ENCODE measurements at places on chromosomes 11 and 22.

- no peak for DNase-seq
Observed at GRCh38 chr22:30214703-30215407, 31.7 kb downstream of the LIF start.

- DNase-seq = no peak
Observed at GRCh38 chr11:9219572-9219971, 45.6 kb downstream of the DENND5A start.

DNA sequence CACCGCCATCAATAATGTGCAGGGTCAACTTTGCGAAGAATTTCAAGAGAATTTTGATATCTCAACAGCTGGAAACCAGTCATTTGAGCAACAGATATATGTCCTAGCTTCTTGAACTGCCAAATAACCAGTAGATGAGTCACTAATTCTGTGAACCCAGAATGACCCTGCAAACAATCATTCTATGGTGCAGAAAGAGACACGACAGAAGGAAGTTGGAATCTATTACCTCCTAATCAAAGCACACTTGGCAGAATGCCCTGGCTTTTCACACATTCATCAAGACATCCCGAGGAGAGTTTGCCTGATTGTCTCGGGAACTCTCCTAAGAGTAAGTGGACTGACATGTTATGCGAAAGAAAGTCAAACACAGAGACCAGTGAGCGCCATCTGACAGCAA lies 621.1 kb downstream of the OPCML start:
- DNase-seq = no peak

DNA sequence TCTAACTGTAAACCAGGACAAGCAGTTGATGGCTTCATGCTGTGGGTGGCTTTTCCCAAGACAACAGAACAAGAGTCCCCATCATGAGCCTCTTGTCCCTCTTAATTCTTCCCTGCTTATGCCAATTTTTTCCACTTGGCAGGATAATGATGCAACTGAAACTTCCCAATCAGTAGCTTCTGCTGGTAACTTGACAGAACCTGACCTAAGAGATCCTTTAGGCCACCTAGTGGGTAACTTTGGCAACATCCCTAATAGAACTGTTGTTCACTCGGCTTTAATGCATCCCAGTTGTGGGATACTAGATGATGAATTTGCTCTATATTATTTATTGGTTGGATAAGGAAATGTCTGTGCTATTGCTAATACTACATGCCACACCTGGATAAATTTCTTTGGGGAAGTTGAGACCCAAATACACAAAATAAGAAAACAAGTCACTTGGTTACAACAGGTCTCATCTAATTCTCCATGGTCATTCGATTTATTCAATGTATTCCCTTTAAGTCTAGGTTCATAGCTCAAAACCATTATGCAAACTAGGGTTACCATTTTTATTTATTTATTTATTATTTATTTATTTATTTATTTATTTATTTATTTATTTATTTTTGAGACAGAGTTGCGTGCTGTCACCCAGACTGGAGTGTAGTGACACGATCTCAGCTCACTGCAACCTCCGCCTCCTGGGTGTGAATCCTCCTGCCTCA lies 41.4 kb upstream of the NFAM1 start:
- DNase-seq = no peak

- no peak for DNase-seq
Observed at GRCh38 chr11:123577081-123577598, 77.3 kb downstream of the SCN3B start.

- no peak for DNase-seq
Observed at GRCh38 chr22:35645646-35646045, 2.6 kb upstream of the APOL6 start.

- no peak for DNase-seq
Observed at GRCh38 chr22:48045369-48045768, 1282.9 kb downstream of the TBC1D22A start.

GRCh38 chr11:117820071-117820470 lies 4.5 kb downstream of the FXYD2 start:
- DNase-seq = no peak

GRCh38 chr22:41947424-41948080 lies 600 bp upstream of the CENPM start:
- DNase-seq = no peak

DNA sequence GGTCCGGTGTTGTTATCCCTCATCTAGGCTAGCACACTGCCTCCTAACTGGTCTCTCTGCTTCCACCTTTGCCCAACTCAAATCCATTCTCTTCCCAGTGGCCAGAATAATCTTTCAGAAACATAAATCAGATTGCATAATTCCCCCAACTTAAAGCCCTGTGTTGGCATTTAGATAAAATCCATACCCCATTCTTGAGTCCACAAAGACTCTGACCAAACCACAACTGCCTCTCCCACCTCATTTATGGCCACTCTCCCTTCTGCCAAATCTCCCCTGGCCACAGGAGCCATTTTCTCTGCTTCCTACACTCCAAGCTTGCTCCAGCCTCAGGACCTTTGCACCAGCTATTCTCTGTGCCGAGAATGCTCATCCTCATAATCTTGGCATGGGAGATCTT lies 36.8 kb downstream of the IL18 start:
- DNase-seq = no peak

DNA sequence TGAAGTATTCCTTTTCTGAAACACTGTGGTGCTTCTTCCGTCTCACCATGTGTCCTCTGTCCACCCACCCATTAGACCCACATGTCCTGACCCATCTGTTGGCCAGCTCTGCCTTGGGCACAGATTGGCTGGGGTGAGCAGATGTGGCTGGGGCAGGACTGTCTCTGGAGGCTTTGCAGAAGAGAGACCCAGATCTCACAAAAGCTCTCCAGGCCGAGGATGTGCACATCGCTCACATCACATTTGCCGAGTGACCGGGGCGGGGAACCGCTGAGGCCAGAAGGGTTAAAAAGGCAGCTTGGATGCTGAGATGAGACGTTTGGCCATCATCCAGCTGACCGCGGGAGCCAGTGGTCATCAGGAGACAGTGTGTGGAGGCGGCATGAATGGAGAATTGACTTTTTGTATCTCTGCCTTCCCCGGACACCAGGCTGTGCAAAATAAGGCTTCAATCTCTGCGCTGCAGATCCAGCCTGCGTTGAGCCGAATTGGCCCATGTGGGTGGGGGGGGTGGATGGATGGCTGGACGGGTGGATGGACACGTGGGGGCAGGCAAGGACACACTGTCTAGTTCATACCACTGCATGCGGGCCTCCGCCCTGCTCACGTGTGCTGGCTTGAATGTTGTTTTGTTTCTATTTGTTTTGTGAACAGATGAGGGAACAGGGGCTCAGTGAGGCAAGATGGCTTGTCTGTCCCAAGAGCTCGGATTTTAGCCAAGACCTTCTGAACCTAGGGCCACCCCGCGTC lies 6.1 kb downstream of the IFITM10 start:
- no peak for DNase-seq

GRCh38 chr22:43772831-43773230 lies 39.3 kb downstream of the EFCAB6 start:
- no peak for DNase-seq

GRCh38 chr11:86588566-86589090 lies 83.8 kb downstream of the ME3 start:
- peak; percentile 44 for DNase-seq

GRCh38 chr22:23240639-23241389 lies 60.5 kb downstream of the BCR start:
- no peak for DNase-seq

DNA sequence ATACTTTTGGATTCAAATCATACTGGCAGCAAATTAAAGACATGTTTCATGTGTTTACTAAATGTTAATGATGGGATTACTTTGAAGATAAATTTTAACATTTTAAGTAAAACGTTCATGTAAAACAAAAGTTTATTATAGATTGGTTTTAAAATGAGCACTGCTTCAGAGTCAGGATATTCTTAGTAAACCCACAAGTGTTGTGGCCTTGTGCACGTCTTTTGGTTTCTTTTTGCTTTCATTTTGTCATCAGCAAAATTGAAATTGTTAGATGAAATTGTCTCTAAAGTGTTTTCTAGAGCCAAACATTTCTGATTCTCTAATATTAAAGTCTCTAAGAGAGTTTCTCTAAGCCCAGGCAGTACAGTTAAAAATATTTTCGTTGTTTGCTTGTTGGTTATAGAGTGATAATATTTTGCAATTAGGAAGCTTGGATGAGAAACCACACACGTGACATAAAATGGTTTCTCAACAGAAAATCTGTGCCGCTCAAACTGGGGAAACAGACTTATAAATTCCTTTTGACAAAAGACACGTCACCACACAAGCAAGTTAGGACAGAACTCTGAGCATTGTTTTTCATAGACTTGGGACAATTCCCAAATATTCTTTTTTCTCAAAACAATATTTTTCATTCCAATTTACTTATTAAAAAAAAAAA lies 164.4 kb downstream of the TEAD1 start:
- no peak for DNase-seq

- DNase-seq = no peak
Observed at GRCh38 chr22:19639610-19640135, 74.6 kb upstream of the SEPTIN5 start.

DNA sequence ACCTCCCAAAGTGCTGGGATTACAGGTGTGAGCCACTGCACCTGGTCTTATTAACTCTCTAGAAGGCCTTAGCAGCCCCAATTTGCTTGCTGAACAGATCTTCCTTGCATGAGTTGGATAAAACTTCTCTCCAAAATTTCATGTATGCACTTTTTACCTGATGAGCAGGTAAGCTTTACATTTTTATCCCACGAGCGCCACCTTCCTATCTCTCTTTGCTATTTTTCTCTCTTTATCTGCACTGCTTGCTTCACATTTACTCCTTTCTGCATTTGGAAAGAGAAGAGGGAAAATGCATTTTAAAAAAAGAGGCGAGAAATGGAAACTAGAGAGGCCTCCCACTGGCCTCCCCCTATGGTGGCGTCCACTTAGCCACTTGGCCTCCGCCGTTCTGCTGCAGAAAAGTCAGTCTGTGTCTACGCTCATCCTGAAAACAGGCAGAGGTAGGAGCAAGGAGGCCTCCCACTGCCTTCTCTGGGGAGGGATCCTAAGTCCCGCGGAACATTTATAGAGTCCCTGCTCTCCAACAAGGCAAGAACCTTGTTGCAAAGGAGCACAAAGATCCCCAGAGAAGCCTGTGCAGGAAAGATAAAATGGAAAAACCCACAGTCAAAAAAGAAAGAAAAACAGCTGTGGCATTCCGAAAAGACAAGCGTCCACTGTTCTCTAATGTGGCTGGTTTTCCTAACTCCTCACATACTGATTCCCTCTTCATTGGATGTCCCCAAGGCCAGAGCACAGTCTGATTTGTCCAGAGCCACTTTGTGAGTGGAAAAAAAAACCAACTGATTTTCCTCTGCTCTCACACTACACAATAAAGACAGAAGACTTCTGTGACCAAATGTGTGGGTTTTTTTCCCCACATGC lies 62.2 kb upstream of the INCENP start:
- no peak for DNase-seq

- DNase-seq = no peak
Observed at GRCh38 chr11:79697905-79698304, 257.1 kb upstream of the TENM4 start.

- DNase-seq = no peak
Observed at GRCh38 chr11:17529844-17530185, 14.4 kb downstream of the USH1C start.

- no peak for DNase-seq
Observed at GRCh38 chr11:73659961-73660360, 13.6 kb downstream of the PLEKHB1 start.

DNA sequence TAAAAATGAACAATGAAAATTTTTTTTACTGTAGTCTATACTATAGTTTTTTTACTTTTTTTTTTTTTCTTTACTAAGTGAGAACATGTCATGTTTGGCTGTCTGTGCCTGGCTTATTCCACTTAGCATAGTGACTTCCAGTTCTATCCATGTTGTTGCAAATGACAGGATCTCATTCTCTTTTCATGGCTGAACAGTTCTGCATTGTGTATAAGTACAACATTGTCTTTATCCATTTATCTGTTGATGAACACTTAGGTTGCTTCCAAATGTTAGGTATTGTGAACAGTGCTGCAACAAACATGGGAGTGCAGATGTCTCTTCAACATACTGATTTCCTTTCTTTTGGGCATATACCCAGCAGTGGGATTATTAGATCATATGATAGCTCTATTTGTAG lies 88.1 kb upstream of the CCDC90B start:
- no peak for DNase-seq

- DNase-seq = no peak
Observed at GRCh38 chr11:92295175-92296137, 70.8 kb downstream of the FAT3 start.

GRCh38 chr22:40857309-40857855 lies 434 bp downstream of the XPNPEP3 start:
- DNase-seq = no peak

- no peak for DNase-seq
Observed at GRCh38 chr11:17745023-17745772, 10.6 kb downstream of the KCNC1 start.

DNA sequence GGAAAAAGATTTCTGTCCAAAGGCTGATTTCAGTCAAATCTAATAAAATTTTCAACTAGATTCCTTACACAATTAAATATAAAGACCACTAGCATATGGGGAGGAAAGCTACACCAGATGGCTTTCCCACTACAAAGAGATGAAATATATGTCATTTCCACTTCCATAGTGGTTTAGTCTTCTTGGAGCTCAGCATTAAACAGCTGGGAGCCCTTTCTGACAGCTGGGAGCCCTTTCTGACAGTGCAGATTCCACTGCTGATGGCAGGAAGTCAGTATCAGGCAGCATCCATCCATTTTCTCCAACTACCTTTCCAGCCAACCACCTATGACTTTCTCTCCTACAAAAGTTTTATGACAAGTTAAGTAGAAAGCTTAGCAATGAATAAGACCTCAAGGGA lies 177.9 kb downstream of the RRAS2 start:
- DNase-seq = no peak

DNA sequence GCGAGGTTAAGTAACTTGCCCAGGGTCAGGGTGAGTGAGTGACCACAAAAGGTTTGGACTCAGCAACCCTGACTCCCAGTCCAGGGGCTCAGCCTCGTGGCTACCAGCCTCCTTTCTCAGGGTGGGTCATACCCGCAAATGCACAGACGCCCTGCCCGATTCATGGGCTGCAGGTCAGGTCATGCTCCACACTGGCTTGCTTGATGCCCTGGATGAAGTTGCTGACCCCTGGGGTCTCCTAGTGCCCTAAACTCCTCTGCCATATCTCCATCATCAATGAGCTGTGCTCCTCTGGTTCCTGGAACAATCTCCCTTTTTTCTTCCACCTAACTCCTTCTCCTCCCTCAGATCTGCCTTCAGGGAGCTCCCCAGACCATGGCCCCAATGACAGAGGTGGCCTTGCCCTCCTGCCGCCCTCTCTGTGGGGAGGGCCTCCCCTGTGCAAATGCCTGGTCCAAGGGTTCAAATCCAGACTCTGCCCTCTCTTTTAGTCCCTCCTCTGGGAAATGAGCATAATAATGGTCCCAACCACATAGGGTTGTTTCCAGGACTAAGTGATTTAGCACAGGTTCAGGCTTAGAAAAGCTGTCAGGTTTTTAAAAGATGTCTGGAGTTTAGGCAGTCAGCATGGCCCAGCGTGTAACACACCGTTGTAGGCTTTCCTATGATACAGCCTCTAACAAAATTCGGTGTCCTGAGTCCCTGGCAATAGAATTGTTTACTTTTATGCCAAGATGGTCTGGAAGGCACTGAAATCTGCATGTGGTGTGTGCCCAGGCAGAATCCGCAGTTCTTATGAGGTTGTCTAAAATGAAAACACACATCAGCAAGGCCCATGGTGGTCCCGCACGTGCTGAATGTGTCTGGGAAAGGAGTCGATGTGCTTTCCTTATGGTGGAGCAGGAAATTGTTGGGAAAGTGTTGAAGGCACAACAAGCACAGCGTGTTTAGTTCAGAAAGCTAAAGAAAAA lies 63.6 kb downstream of the CD82 start:
- no peak for DNase-seq

All from NCI-H1436 treated with DMSO at 0.1 percent for 48 hours (cell line).